ENCODE measurements at places on chromosomes 12 and 14. TPM values are rescaled to one million over a fixed set of nuclear protein-coding genes. Genes with fewer than 3 reads are reported as not detected.

GRCh38 chr12:108000111-108000510 lies 129.0 kb upstream of the WSCD2 start:
- DNase-seq = no peak

The HCFC2 gene
- 11.0 TPM for total RNA-seq

GRCh38 chr14:104147346-104148125 lies 9.1 kb downstream of the KIF26A start:
- peak; percentile 50 for DNase-seq

- DNase-seq = no peak
Observed at GRCh38 chr12:5178571-5178970, 134.9 kb downstream of the KCNA5 start.

- peak; percentile 33 for DNase-seq
Observed at GRCh38 chr12:112979041-112979680, 842 bp downstream of the OAS2 start.

GRCh38 chr12:59119676-59120075 lies 199.4 kb upstream of the LRIG3 start:
- DNase-seq = no peak

The TAS2R14 gene
- 0.79 TPM for total RNA-seq

The CLEC2D gene
- 12.4 TPM for total RNA-seq

- DNase-seq = no peak
Observed at GRCh38 chr14:99327458-99328250, 55.7 kb upstream of the BCL11B start.

The REP15 gene
- total RNA-seq = 3.6 TPM

DNA sequence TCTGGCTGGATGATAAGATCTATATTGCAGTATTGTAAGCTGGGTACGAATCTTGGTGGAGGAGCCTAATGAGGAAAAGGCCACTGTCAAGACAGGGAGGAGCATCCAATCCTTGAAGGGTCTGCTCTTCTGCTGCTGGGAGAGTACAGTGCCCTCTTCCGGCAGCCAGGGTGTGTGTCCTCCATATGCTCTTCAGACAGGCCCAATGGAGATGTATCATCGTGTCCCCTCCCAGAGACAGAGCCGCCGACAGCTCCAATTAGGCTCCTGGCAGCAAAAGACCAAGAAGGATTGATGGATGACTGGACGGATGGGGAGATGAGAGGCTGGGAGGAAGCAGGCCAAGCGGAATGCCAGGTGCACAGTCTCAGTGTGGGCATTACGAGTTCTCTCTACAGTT lies 51.6 kb upstream of the PIWIL1 start:
- DNase-seq = no peak

The WIF1 gene
- 0.29 TPM for total RNA-seq

- no peak for DNase-seq
Observed at GRCh38 chr12:117293510-117293909, 67.9 kb downstream of the NOS1 start.

GRCh38 chr12:93173178-93173957 lies 204.4 kb upstream of the NUDT4 start:
- DNase-seq = no peak

- no peak for DNase-seq
Observed at GRCh38 chr14:54453252-54453651, 12.1 kb upstream of the CNIH1 start.

DNA sequence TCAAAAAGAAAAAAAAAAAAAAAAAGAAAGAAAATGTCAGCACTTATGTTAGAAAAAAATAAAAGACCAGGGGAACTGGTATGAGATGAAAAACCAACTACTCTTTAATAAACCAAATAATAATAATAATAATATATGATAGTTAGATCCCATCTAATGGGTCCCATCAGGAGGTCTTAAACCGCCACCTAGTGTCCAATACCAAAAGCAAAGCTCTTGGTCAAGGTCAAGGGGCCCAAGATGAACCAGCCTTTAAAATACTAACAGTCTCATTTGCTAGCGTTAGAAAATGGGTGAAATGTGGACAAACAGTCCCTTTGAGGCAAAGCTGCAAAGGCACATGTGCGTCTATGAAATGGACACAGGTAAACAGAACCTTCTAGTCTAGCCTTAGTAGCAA lies 12.3 kb downstream of the BRAP start:
- DNase-seq = no peak

DNA sequence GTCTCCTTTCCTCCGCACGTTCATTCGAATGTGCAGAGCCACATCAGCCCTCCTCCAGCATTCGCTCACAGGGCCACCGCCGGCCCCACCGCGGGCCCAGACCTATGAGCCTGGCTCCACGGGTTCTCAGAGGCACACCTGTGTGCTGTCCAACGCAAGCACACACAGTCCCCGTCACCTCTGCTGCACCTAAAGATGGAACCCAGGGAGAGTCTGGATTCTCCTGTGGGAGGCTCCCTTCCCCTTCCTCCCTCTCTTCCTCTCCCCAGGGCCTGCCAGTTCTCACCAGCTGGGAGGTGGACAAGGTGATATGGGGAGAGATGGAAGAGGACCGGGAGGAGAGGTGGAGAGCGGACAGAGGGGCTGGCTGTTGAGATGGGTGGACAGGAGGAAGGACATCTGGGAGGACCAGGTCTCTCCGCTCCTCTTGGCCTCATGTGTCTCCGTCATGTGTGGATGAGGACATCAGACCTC lies 4.9 kb upstream of the AQP6 start:
- no peak for DNase-seq

DNA sequence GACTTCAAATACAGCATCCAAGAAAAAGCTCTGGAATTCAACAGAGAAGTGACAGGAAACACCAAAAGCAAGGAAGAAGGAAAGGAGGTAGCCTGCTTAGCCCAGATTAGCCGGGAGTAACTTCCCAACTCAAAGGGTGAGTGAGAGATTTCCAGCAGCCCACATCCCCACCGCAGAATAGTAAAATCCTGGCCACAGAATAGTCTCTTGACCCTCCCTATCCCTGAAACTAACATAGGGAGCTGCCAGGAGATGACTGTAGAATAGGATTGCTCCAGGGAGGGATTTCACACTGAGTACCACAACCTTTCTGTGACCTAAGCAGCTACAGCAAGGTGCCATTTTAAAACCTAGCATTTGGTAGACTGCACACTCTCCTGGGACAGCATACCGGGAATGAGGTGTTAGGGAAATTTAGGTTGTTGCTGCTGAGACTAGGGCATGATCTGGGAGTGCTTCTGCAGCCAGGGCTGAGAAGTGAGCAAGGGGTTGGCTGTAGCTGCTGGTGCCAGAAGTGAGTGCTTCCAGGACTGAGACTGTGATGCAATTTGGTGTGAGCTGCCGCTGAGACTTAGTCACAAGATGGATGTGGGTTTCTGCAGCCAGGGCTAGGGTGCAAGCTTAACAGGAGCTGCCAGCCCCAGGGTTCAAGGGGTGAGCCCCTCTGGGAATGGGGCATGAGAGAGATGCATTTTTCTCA lies 66.0 kb downstream of the TMTC3 start:
- peak; percentile 68 for DNase-seq

The CCDC196 gene
- not detected for total RNA-seq

The KRT86 gene
- not detected for total RNA-seq

DNA sequence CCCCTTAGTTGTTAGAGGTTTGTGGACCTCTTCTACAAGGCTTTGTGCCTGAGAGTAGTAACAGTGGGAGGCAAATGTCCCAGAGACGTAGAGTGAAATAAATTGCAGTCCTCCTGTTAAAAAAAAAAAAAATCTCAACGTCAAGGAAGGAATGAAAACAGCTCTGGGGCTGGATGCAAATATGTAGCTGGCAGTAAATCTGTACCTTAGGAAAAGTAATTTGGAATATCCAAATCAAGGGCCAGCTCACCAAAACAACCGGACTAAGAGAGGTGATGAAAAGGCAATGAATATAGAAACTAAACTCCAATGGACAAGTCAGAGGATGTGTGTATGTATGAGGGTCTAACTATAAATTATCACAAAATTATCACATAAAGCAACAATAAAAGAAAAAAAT lies 27.0 kb downstream of the SINHCAF start:
- no peak for DNase-seq

DNA sequence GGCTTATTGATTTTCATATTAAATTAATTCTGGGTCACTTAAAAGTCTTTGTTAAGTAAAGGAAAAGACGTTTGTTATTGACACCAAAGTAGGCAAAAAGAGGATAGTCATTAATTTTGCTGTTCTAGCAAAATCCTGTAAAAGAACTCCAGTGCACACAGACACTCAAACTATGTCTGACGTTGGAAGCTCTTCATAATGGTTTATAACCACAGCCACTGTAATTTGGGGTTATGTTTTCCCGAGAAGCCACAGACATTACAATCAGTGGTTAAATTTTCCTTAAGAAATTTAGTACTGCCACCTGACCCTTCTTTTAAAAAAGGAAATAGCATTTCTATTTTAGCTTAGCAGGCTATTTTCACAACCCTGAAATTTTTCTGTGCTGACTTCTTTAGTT lies 267.5 kb downstream of the CCDC91 start:
- DNase-seq = no peak

GRCh38 chr14:88975926-88976325 lies 151.5 kb downstream of the TTC8 start:
- DNase-seq = no peak

GRCh38 chr14:30974628-30975027 lies 50.8 kb upstream of the AP4S1 start:
- DNase-seq = no peak

The IGFBP6 gene
- total RNA-seq = 134 TPM

DNA sequence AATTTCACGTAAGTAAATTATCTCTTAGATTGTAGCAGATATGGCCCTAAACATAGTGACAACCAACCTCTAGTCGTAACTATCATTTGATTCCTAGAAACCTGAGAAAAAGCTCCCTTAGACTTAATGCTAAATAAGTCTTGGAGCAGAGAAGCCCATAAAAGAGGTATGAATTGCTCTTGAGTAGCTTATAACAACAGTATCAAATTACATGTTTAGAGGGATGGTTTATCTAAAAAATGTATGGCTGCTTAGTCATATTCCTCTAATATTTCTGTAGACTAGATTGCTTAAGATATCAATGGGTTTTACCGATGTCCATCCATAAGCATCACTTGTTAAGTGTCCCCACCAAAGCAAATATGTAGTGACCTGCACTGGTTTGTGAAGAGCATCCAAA lies 259.7 kb downstream of the NELL2 start:
- DNase-seq = no peak

DNA sequence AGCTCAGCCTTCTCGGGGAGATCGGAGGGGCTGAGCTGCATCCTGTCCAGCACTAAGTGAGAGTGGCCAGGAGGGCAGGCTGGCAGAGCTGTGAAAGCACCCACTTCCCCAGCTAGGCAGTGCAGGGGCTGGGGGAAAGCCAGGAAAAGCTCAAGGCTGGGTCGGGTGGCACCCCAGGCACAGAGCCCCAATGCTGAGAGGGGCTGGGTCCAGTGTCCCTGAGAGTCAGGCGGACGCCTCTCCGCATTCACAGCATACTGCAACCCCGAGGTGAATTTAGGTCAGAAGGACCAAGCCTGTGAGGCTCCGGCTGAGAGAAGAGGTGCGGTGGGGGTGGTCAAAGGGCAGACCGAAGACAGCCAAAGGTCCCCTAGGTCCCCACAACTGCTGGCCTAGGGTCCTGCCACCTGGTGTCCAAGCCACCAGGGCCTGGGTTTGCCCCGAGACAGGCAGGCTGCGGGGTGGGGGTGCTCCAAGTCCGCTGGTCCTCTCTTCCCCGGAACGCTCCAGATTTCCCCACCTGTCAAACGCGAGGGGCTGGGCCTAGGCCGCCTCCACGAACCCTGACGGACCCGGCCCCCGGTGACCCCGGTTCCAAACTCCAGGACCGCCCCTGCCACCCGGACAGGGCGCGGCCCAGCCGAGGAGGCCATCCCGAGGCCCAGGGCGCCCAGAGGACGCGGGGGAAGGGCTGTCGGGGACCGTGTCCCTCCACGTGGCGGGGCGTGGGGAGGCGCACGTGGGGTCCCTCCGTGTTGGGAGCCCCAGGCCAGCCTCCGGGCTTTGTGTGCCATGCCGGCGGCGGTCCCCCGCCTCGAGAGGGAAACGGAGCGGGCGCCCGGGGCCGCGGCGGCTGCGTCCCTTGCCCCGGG lies 527 bp downstream of the CAMKK2 start:
- peak; percentile 51 for DNase-seq

DNA sequence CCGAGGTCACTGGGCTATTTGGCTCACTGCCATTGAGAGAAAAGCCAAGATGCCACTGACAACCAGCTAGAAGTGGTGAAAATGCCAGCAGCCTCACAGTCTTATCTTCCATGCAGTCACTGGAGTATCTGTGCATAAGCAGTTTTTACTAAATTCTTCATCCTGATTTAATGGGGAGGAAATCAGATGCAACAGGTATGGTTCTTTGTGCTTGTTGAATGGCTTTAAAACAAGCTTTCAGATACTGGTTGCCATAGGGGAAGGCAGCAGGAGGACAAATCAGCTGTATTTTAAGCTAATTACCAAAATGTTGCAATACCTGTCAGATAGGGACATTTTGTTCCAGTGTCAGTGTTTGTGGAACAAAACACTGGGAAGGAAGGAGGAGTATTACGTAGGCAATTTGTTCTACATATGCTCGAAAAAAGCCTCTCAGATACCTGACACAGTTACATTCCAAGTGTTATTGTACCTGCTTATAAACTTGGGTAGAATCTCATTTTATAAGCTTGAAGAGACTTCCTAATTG lies 54.1 kb upstream of the ARHGAP5 start:
- DNase-seq = no peak
